ENCODE measurements at places on chromosomes 1 and 21.

- DNase-seq: no peak
These were observed 6.2 kb upstream of the CENPS start for GRCh38 chr1:10424034-10424433.

GRCh38 chr21:28148400-28149064 is 844.1 kb downstream of the LTN1 start:
- DNase-seq: no peak

DNA sequence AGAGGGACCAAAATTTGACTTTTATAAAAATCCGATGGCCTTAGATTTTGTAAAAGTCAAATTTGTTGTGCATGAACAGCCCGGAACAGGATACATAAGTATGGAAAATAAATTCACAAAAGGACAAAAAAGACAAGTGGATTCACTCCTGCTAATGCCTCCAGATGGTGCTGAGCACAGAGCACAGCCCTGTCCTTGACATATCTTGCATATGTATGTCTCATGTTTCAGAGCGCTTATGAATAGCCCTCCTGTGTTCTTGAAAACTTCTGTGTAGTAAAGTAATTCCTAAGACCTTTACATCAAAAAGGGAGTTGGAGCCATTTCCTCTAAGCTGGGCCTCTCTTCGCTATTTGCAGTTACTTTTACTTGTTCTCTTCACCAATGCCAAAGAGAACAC is 110.7 kb upstream of the RAB3GAP2 start:
- no peak for DNase-seq

DNA sequence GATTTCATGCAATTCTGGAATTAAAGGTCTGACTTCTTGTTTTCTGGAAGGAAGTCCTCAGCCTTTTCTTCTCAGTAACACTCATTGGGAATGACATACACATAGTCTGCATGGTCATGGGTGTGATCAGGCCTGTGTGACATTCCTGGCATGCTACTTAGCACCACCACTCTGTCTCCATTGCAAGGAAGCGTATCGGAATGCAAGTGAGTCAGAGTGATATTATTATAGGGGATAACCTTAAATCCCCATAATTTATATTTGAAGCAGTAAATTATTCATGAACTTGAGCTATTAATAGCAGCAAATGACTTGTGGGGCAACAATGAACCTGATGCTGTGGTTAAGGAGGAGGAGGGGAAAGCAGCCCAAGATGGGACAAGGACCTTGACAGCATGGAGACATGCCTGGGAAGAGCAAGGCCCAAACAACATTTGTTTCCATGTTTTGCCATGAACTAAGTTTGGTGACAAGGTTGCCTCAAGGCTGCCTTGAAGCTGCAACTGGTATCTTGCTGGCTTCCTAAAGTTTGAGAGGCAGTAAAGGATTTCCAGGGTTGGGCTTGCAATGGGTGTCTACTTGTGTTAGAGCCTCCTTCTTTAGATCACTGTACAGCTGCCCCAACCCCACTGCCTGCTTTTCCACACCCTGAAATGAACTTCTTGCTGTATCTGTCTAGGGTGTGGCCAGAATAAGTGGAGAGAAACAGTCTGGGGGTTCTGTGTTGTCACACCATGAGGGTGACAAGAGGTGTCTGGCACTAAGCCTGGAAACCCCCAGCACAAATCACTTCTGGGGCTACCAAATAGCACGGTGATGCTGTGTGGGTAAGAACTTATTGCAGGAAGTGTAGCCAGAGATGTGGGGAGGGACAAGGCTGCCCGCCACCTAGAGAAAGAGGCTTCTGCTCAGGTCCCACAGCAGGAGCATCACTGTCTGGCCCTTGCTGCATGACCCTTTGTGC is 4.6 kb downstream of the MAB21L3 start:
- DNase-seq: no peak

DNA sequence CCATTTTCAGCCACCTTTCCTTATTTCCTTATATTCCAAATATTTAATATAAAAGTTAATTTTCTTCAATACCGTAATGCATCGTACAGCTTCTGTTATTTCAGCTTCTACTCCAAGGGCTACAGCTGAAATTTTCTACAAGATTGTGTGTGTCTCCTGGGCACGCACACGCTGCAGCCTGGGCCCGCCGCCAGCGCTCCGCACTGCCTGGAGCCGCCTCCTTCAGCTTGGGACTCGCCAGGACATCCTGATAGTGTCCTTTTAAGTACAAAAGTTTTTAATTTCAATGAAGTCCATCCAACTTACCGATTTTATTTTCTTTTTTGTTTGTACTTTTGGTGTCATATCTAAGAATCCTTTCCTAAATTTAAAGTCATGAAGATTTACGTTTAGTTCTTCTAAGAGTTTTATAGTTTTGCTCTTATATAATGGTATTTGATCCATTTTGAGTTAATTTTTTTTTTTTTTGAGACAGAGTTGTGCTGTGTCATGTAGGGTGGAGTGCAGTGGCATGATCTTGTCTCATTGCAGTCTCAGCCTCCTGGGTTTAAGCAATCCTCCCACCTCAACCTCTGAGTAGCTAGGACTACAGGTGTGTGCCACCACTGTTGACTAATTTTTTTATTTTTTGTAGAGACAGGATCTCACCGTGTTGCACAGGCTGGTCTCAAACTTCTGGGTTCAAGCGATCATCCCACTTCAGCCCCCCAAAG is 82.8 kb downstream of the AXDND1 start:
- DNase-seq: no peak

DNA sequence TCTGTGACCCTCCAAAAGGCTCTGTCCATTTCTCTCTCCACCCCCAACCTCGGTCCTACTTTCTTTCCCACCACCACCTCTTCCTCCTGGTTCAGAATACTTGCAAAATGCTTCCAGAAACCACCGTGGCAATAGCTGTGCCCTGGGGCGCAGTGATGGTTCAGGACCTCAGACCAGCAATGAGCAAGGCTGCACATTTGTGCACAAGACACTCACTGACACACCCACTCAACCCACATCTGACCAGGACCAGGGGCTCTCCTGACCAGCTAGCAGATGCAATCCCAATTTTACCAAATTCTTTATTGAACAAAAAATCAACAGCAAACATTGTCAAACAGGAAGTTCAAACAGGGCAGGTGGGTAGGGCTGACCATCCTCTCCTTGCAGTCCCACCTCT is 25.7 kb downstream of the SPOCD1 start:
- no peak for DNase-seq

GRCh38 chr1:96927125-96927524 is 205.5 kb downstream of the PTBP2 start:
- DNase-seq: no peak

DNA sequence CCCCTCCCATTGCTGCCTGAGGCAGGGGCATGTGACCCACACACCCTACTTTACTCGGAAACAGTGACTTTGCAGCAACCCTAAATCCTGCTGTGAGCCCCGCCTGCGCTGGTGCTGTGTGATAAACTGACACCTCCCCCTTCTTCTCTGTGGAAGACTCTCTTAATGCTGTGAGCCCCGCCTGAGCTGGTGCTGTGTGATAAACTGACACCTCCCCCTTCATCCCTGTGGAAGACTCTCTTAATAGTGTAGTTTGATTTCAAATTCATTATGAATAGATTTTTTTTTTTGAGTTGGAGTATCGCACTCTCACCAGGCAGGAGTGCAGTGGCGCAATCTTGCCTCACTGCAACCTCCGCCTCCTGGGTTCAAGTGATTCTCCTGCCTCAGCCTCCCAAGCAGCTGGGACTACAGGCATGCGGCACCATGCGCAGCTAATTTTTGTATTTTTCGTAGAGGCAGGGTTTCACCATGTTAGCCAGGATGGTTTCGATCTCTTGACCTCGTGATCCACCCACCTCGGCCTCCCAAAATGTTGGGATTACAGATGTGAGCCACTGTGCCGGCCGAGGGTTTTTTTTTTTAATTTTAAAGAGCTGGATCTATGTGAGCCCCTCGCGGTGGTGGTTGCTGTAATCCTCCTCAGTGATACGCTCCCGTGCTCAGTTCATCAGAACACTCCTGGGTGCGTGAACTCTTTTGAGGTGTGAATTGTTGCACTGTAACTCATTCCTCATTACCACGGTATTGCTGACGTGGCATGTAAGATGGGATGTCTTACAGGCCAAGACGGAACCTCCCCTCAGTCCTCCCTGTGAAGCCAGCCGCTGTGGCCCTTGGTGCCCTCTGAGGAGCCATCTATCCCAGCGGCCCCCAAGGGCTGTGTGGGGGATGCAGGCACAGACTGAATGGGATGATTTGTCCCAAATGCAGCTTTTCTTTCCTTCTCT is 60.3 kb downstream of the GALNT2 start:
- no peak for DNase-seq

DNA sequence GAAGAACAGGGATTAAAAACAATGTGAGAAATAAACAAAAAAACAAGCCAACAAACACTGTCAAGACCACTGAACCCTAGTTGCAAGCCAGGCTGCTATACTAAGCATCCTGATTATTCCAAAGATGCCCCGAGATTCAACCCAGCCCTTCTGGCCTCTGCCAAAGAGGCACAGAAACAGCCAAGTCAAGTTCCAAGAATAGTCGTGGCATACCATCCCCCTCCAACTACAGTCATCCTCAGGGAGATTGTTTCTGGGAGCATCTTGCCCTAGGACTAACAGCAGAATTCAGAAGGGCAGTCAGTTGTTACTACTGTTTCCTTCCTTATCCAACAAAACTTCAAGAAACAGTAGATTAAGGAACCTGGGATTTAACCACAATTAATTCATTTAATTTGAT is 52.3 kb downstream of the ABL2 start:
- DNase-seq: no peak

DNA sequence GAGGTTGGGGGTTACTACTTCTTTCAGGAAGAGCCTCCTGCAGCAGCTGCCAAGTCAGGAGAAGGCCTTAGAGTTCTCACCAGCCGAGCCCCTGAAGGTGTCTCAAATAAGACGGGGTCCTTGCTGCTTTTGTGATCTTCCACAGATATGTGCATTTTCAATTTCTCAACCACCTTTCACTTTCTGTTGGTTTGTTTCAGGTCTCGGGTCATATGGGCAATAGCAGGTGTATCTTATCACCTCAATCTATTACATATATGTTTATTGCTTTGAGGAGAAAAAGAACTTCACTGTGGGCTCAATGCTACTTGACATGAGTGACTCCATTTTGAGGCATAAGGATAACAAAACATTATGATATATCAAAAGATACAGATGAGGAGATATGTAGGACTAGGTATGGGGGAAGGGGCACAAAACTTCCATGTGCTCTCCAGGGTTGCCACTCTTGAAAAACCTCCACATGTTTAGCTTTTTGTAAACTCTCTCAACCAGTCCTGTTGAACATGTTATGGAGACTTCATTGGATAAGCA is 1171.4 kb upstream of the ADGRL2 start:
- no peak for DNase-seq

- DNase-seq: no peak
These were observed 1.6 kb downstream of the TRAF5 start for GRCh38 chr1:211328084-211328694.

- no peak for DNase-seq
These were observed 2.4 kb upstream of the BRWD1 start for GRCh38 chr21:39315603-39316445.

DNA sequence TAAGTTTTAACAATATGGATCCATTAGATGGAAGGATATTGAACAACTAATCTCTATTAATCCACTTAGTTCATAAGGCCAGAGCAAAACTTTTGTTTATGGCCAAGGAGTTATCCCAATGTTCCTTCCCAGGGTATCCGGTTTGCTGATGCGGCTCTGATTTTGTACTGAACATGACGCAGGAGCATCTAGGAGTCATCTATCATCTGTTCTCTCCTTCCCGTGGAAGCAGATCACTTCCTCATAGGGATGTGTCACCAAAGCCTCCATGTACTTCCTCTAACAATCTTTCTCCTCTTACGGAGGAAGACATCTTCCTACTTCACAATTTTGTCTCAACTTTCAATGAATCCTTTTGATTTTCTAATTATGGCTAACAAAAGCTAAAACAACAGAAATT is 206.6 kb downstream of the APP start:
- DNase-seq: no peak
